Natural killer cell treated with Interleukin-12 subunit alpha and Interleukin-12 subunit beta and Interleukin-15 and Interleukin-18, amount 100 ng/mL, for 72 hours (primary cell): ENCODE measurements at places on chromosomes 11 and 22. TPM values are rescaled to one million over a fixed set of nuclear protein-coding genes. Genes with fewer than 3 reads are reported as not detected.

The DTX4 gene
- 0.33 TPM for total RNA-seq

The PLAAT5 gene
- total RNA-seq: 0.36 TPM

DNA sequence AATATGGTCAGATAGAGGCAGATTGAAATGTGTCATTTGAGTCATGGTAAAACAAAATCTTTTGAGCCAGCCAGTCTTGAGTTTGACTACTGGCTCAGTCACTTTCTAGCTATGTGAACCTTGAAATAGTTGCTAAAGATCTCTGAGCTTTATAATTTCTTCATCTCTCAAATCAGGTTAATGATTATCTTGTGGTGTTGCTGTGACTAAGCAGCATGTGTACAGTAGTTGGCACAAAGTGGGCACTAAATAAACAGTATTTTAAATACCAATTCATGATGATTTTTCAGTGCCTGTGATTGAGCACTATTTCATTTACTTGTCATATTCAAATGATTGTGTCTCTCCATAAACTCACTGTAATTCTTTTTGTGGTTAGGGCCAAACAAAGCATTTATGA is 70.8 kb downstream of the RAB38 start:
- no peak overlapping the region for H3K27ac ChIP-seq
- peaks cover 9% of the 10 kb centered on the region for H3K27me3 ChIP-seq
- no peak overlapping the region for H3K4me3 ChIP-seq
- H3K4me1 ChIP-seq: peaks cover 3% of the 10 kb centered on the region

DNA sequence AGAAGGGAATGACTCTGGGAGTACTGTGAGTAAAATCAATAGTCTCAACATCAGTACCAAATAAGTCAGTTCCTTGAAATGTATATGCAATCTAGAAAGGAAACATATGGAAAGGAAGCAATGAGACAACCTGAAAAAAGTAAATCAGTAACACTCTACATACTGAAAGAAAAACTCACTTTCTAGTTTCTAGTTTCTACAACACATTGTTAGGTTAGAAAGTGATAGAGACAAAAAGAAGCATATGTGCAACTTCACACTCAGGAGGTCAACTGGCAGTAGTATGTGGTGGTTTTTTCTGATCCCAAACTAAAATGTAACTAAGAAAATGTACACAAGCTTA is 156.5 kb upstream of the SOX6 start:
- no peaks in the 10 kb centered on the region for H3K4me1 ChIP-seq
- no peaks in the 10 kb centered on the region for H3K36me3 ChIP-seq
- H3K4me3 ChIP-seq: no peak overlapping the region
- H3K27me3 ChIP-seq: no peaks in the 10 kb centered on the region
- no peak overlapping the region for H3K27ac ChIP-seq

- H3K27me3 ChIP-seq: peaks cover 16% of the 10 kb centered on the region
- no peak overlapping the region for H3K27ac ChIP-seq
- H3K4me3 ChIP-seq: no peak overlapping the region
- no peaks in the 10 kb centered on the region for H3K36me3 ChIP-seq
Measured at GRCh38 chr11:121894581-121894980, 221.4 kb downstream of the BLID start.

DNA sequence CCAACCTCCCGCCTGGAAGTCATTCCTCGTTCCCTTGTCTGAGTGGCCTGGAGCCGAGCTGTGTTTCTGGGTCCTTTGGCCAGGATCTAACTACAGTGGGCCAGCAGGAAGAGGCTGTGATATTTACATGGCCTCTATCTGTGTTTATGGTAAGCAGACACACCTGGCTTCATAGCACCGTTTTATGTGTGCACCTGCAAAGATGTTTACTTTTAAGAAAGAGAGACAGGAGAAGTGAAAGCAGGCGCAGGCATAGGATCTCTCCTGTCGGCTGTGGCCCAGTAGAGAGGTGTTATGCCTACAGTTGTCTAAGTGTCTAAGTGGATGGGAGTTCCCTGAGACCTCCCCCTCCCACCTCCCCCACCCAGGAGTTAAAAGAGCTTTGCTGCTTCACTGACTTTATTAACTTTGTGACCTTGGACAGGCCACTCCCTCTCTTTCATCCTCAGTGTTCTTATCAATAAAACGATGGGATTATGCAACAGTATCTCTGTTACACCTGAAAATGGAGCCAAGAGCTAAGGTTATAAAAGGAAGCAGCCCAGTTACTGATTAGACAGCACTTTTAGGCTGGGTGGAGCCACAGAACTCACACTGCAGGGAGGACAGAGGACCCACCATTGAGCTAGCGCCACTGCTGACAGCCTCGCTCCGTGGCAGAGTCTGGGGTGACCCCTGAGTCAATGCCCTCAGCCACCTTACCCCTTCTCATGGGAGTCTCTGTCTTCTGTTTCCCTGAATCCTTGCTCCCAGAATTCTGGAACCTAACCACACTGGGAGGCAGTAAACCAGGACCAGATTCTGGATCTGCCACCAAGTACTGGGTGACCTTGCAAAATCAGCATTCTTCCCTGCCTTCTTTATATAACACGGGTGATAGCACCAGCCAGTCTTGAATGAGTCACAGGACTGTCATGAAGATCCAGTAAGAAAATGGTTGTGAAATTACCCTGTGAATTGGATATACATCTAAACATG is 22.0 kb downstream of the ST14 start:
- H3K36me3 ChIP-seq: no peaks in the 10 kb centered on the region
- no peak for DNase-seq
- no peaks in the 10 kb centered on the region for H3K4me1 ChIP-seq

DNA sequence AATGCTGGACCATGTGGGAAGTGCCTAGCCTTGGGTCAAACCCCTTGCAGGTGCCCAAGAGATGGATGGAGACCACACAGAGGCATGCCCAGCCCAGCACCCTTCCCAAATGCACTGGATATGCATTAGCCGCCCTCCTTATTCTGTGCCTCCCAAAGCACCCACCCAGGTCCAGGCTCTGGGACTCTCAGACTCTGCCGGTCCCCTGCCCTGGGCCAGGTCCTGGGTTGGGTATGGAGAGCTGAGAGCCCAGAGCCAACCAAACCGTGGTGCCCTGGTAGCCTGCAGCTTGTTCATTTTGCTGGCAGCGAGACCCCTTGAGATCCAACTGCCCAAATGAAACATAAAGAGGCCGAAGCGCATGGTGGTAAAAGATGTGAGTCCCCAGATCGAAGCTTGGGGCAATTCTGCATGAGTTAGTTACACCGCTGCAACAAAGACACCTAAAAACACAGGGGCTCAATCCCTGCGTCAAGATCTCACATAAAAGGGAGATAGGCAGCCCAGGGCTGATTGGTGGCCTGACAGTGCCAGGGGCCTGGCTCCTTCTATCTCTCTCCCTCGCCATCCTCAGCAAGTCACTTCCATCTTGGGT is 61.5 kb downstream of the MYEOV start:
- H3K27me3 ChIP-seq: peaks cover 18% of the 10 kb centered on the region
- no peak overlapping the region for H3K4me3 ChIP-seq
- DNase-seq: no peak
- H3K27ac ChIP-seq: no peak overlapping the region
- H3K36me3 ChIP-seq: no peaks in the 10 kb centered on the region
- H3K4me1 ChIP-seq: no peaks in the 10 kb centered on the region

- no peak for DNase-seq
- H3K36me3 ChIP-seq: no peaks in the 10 kb centered on the region
- no peak overlapping the region for H3K27ac ChIP-seq
- H3K4me1 ChIP-seq: no peaks in the 10 kb centered on the region
- no peak overlapping the region for H3K4me3 ChIP-seq
Measured at GRCh38 chr22:48923996-48924395, 903.7 kb downstream of the BRD1 start.
